Activated T-helper 1 cell treated with anti-CD3 and anti-CD28 coated beads, Interleukin-12 subunit alpha, Interleukin-12 subunit beta, Interleukin-2, Interleukin-4 antibody, amounts not matched to agents 30 ng/mL and 10 ng/mL and 1 ng/mL, durations not matched to agents 14 hours and 24 hours and 36 hours (primary cell): ENCODE measurements at places on chromosomes 7 and 10. TPM values are rescaled to one million over a fixed set of nuclear protein-coding genes. Genes with fewer than 3 reads are reported as not detected.

CLCN1 gene
- not detected in 2 replicates for total RNA-seq

COL1A2 gene
- total RNA-seq: 9.3 and 10.2 TPM in 2 replicates

ARHGAP22 gene
- 0.66 and 1.2 TPM in 2 replicates for total RNA-seq

CAPZA2 gene
- total RNA-seq: 143 and 165 TPM in 2 replicates

CDH23 gene
- total RNA-seq: 0.51 and 0.57 TPM in 2 replicates
